Adipocyte (in vitro differentiated cells): ENCODE measurements at places on chromosomes 11 and 22.

DNA sequence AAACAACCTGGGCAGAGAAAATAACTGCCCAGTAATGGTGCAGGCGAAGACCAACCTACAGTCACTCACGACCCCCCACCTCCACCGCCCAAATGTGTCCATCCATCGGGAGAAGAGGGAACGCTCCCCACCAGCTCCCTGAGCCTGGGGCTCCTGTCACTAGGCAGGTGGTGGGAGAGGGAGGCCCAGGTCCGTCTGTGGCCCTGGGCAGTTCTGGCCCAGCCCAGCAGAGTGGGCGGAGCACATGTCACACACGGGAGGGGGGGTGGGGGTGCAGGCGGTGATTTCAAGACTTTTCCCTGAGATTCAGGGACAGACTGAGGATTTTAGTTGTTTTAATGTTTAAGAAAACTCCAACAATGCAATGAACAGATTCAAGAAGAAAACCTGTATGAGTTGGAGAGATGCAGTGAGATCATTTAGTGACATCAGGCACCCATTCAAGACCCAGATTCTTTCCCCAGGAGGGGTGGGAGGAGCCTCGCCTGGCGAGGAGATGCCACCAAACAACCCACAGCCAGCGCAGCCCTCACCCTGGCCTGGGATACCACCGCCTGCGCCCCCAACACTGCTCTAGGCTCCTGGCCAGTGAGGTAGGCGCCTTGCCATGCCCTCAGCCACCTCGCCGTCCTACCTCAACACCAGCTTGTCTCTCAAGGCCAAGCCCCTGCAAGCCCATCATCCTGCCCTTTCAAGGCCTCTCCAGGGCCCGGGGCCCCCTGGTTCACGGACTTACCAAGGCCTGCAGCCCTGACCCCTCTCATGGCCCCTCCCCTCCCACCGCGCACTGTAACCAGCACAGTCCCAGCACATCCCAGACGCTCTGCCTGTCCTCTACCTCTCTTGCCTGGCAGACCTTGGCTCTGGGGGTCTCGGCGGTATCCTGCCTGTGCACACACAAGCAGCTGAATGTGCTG lies 36.8 kb downstream of the TBX1 start:
- DNase-seq = no peak

DNA sequence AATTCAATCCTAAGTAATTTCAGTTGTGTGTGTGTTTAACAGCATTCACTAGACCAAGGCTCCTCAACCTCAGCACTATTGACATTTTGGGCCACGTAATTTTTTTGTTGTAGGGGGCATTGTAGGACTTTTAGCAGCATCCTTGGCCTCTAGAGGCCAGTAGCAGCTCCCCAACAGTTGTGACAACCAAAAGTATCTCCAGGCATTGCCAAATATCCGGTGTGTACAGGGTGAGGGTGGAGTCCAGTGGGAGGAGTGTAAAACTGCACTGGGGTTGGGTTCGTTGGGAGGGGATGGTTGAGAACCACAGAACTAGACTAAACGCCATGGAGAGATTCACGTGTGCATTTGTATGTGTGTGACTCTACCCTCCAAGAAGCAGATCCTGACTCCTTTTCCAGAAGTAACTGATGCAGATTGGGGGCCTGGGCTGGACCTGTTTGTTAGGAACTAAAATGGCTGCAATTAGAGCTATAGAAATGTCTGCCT lies 5.9 kb upstream of the PHF21A start:
- DNase-seq = peak; percentile 59

DNA sequence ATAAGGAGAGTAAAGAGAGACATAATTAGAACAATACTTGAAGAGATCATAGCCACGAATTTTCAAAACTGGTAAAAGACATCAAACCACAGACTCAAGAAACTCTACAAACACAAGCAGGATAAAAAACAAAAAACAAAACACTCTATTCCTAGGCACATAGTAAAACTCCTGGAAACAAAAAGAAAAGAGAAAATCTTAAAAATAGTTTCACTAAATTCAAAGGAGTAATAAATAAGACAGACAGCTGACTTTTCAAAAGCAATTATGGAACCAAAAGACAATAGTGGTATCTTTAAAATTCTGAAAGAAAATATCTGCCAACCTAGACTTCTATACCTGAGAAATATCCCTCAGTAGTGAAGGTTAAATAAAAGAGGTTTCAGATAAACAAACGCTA lies 9.2 kb upstream of the NARS2 start:
- peak; percentile 24 for DNase-seq

DNA sequence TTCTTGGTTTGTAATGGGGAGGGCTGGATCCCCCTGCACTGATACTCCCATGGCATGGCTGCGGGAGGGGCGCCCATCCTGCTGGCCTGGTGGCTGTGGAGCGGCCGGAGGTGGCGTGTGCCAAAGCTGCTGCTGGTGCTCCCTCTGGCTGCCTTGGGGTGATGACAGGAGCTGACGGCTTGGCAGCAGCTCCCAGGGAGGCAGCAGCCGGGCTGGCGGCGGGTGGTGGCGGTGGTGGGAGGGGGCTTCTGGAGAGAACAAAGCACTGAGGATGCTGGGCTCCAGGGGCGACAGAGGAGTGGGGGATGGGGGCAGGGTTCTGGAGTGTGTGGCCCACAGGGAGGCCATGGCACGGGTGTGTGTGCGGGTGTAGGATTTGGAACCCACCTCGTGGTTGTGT lies 11.4 kb upstream of the MPPED1 start:
- DNase-seq = no peak

DNA sequence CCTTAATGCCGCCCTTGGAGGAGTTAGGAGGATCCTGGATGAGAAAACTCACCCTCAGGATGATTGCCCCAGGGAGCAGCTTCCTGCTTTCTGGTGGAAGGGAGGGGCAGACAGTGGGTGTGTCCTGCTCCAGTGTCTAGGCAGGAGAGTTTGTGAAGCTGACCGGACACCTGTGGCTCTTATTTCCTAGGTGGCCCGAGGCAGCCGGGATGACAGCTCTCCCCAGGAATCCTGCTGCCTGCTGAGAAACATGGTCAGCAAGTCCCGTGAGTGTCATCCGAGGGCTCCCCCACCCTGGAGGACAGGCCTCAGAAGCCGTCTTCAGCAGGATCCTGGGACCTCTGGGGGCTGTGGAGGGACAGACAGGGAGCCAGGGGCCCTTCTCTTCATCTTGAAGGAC lies 50.4 kb downstream of the ST3GAL4 start:
- no peak for DNase-seq

GRCh38 chr11:9516113-9516512 lies 55.3 kb downstream of the ZNF143 start:
- DNase-seq = no peak

GRCh38 chr11:70742553-70743291 lies 344.4 kb downstream of the CTTN start:
- no peak for DNase-seq

GRCh38 chr22:45318168-45318557 lies 8.4 kb downstream of the FAM118A start:
- DNase-seq = peak; percentile 94

DNA sequence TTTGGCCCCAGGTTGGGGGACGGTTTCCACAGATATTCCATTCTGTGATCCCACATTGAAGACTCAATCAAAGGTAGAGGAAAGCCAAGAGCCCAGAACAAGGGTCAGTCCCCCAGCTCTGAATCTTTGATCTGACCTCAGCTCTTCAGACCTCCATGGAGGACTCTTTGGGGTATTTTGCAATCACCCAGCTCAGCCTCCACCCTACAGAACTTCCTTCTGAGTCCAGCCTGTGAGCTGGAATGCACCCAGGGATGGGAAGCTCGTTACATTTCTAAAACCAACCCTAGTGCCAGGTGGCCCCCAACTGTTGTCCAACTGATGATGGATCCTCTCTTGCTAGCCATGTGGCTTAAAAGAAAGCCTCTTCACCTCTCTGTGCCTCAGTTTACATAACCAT lies 335.3 kb downstream of the MN1 start:
- DNase-seq = peak; percentile 17

DNA sequence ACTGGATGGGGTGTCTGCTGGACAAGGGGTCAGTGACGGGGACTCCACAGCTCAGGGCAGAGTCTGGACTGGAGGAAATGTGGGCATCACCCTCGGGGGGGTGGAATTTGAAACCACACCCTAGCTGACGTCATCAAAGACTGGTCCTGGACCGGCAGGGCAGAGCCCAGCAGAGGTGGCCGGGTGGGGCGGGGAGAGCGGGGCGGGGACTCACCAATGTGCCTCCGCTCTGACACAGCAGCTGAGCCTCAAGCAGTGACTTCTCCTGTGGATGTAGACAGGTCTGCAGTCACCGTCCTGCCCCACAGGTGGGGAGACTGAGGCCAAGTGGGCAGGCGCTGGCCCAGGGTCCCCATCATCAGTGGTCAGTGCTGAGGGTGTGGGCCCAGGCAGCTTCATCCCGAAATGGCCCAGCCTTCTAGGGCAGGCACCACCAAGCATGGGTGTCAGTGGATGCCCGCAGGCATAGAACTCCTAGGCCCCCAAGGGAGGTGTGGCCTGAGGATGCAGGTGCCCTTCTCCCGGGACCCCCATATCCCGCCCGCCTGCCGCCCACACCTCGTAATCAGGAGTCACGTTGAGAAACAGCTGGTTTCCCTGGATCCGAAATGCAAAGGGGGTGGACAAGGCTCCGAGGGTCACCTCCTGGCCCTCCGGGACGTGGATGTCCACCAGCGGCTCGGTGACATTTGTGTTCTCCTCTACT lies 603 bp downstream of the CDHR5 start:
- no peak for DNase-seq
